ENCODE measurements at places on chromosomes 4 and X.

GRCh38 chr4:148527571-148527970, 85.4 kb upstream of the NR3C2 start:
- DNase-seq, result no peak

DNA sequence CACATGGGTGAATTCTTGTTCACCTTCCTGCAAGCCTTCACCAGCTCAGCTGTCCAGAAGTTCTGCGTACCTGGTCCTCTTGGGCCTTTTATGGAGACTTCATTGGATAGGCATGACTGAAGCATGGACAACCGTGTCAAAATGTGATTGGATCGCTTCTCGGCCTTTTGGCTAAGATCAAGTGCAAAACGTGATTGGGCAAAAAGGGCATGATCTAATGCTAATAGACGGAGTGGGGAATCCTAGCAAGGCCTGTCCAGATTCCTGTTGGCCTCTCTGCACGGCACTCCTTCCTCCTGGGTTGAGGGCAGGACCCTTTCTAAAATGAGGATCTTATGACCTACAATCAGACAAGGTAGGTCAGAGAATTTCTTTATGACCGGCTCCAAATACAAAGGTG, 24.9 kb downstream of the PRDX4 start:
- DNase-seq, result no peak

GRCh38 chr4:55382488-55383003, 13.2 kb upstream of the TMEM165 start:
- DNase-seq, result no peak

DNA sequence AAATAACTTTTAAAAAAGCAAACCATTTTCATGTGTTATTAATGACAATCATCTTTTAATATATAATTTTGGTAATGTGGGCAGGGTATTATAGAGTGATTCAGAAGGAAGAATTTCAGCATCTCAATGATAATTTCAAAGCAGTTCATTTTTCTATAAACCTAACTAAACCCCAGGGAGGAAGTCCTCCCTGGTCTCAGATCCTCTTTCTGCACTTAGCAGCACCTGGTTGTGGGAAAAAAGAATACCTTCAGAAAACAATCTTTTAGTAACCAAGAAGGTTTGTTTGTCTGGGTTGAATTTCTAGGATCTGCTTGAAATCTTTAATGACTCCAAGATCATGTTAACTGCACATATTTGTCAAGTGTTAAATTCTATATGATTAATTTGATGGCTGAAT, 29.9 kb downstream of the DKK2 start:
- no peak for DNase-seq

DNA sequence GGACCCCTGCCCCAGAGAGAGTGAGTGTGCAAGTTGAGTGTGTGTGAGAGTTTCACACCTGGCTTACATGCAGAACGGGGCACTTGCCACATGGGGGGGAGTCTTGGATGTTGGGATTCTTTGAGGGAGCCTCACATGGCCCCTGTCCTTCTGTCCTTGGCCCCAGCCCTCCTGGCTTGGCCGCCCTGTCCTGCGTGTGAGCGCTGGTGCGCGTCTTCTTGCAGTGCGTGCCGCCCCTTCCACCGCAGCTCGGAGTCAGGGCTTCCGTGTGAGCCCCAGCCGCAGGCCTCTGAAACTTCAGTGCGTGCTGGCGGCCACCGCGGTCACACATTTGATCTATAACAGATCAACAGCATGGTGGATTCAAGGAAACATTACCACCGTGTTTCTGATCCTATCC, 30.1 kb upstream of the HGFAC start:
- no peak for DNase-seq

DNA sequence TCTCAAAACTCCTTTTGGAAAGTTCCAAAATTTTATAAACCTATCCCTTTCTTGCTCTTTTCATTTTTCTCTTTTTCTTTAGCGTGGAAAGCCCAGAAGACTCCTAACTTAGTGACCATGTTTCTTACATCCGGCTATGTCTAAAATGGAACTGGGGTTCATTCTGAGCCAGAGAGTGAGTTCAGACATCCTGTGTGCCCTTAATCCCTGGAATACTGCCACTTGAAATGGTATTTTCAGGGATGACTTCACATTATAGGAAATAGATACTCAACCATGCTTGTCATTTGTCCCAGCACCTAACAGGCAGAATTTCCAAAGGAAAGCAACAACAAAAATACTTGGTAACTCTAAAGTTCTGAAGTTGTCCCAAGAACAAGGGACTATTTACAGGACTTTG, 379.6 kb downstream of the ARHGAP24 start:
- DNase-seq, result no peak

DNA sequence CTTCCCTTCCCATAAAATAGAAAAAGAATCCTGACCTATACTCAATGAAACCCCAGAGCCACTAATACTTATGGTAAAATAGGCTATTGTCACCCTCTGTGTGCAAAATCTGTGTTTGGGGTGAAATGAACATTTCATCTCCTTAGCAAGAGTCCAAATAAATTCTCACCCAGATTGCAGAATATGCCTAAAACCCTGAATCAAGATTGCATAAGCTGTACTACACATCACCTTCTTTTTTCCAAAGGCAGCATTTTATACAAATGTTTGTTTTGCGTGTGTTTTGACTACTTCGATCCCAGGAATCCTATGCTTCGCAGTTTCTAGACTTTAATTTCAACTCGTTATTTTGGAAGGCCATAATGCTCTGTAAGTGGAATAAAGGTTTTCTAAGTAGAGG, 12.2 kb upstream of the HADH start:
- DNase-seq, result no peak

GRCh38 chr4:173386751-173387150, 12.2 kb downstream of the SCRG1 start:
- no peak for DNase-seq

GRCh38 chrX:17081968-17082367, 135.5 kb downstream of the REPS2 start:
- no peak for DNase-seq

DNA sequence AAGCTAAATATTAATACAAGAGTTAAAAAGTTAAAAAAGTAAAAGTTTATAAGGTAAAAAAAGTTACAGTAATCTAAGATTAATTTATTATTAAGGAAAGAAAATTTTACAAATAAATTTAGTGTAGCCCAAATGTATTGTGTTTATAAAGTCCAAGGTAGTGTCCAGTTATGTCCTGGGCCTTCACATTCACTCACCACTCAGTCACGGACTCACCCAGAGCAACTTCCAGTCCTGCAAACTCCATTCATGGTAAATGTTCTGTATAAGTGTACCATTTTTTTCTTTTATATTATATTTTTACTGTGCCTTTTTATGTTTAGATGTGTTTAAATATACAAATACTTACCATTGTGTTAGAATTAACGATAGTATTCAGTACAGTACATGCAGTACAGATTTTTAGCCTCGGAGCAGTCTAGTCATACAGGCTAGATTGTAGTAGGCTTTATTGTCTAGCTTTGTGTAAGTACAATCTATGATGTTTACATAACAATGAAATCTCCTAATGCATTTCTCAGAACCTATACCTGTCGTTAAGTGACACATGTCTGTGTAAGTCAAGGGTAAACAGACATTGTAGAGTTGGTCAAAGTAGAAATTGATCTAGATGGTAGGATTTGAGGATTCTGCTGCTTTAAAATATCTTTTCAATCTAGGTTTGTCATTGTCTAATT, 197.7 kb downstream of the GC start:
- DNase-seq, result no peak

- DNase-seq, result peak; percentile 16
Measured at GRCh38 chr4:122764821-122765215, 32.3 kb downstream of the BBS12 start.

DNA sequence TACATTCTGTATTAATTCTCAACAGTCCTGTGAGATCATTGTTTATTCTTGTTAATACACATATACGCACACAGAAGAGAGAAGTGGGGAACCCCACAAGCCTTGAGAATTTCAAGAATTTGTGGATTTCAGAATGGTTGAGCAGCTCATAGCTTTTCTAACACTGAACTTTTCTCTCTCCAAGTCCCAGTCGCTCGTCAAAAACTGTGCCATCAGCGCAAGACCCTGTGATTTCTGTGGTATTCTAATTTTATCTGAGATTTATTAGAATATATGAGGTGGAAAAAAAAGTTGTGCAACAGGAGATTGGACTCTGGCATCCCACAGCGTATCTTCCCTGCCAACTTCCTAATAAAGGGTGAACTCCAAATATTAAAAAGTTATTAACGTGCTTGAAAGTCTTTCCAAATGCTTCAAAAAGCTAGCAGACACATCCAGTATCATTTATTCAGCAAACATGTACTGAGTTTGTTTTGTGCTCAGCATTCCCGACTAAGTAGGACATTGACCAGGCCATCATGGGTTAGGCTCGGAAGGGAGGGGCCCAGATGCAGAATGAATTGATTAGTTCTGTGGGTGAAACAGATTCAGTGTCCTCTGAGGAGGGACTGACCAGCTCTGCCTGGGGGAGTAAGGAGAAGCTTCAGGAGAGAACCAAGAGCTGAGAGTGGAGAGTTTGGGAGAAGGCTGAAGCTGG, 165.6 kb downstream of the CBR4 start:
- no peak for DNase-seq

- DNase-seq, result peak; percentile 15
Measured at GRCh38 chrX:38426785-38427184, 74.4 kb downstream of the OTC start.

GRCh38 chrX:479273-479981, 92.7 kb upstream of the PPP2R3B start:
- DNase-seq, result no peak

DNA sequence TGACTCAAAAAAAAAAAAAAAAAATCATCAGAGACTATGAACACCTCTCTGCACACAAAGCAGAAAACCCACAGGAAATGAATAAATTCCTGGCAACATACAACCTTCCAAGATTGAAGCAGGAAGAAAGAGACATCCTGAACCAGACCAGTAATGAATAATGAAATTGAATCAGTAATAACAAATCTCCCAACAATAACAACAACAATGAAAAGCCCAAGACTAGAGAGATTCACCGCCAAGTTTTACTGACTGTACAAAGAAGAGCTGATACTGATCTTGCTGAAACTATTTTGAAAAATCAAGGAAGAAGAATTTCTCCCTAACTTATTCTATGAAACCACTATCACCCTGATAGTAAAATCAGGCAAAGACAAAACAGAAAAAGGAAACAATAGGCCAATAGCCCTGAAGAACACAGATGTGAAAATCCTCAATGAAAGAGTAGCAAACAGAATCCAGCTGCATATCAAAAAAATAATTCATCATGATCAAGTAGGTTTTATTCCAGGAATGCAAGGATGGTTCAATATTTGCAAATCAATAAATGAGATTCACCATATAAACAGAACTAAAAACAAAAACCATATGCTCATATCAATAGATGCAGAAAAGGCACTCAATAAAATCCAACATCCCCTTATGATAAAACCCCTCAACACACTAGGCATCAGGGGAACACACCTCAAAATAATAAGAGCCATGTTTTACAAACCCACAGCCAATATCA, 31.0 kb upstream of the PLK4 start:
- DNase-seq, result no peak

DNA sequence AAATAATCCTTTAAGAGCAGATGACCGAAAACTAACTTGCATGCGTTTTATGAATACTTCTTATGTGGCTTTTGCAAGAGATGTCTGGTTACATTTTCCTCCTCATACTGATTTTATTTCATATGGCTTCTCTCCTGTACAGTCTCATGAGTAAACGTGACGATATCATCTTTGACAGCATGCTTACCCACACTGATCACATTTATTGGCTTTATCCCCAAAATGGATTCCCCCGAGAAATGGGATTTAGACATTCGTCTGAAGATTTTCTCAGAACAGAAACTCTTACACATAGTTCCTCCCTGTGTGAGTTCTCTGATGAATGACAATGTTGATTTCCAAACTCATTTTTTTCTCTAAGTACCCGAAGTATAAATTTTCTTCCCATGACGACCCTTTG, 939.7 kb upstream of the LCORL start:
- DNase-seq, result no peak

GRCh38 chr4:168636506-168637196, 139.8 kb downstream of the PALLD start:
- DNase-seq, result no peak

All from NB4 (cell line).